ENCODE measurements at places on chromosomes 5 and 9.

- no peak for DNase-seq
Measured at GRCh38 chr5:177231479-177232250, 71.9 kb downstream of the RAB24 start.

DNA sequence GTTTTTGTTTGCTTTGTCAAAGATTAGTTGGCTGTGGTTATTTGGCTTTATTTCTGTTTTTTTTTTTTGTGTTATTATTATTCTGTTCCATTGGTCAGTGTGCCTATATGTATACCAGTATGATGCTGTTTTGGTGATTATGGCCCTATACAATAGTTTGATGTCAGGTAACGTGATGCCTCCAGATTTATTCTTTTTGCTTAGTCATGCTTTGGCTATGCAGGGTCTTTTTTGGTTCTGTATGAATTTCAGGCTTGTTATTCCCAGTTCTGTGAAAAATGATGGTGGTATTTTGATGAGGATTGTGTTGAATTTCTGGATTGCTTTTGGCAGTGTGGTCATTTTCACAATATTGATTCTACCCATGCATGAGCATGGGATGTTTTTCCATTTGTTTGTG lies 312.8 kb downstream of the TAF11L14 start:
- DNase-seq, result no peak

DNA sequence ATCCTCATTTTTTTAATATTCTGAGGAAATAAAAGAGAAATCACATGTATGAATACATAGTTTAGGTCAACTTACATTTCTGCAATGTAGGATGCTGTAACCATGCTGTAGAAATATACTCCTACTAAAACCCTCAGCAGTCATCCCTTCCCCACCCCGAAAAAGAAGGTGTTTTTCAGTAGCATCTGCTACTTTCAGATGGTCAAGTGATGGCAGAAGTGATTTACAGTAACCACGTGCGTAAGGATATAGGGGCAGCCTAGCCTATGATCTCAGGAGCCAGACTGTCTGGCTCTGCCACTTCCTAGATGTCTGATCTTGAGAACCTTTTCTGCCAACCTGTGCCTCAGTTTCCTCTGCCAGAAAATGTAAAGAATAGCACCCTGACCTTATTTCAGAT lies 26.0 kb upstream of the SYK start:
- no peak for DNase-seq

DNA sequence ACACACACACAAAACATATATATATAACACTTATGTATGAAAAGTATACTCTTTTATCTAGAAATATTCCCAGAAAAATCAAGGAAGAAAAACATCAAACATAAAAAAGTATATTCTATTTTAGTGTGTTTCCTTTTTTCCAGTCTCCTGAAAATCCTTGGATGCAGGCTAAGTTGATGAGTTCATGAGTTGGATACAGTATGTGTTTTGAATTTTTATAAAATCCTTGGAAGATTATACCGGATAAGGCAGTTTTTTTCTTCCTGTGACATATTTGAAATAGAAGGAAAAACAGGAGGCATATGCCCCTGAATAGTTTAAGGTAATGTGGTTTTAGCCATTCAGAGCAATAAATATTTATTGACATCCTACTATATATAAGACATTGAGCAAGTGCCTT lies 203.6 kb downstream of the SNX18 start:
- no peak for DNase-seq

DNA sequence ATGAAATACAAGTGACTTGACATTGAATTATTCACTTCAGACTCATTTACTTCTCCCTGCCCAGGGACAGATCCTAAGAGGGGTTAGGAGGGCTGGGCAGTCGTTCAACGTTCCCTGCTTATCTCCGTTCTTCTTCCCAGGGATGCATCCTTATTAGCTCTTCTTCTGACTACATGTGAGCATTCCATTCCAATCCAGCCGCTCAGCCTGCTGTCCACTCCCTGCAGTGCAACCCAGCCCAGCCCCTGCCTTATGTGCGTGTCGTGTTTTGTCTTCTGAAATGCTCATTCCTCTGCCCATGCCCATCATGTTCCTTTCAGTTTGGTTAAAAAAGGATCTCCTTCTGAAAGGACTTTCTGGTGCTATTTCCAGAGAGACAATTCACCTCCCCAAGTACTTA lies 64.7 kb upstream of the PALM2AKAP2 start:
- no peak for DNase-seq

- DNase-seq, result no peak
Measured at GRCh38 chr5:98904780-98905179, 24.0 kb downstream of the CHD1 start.

- no peak for DNase-seq
Measured at GRCh38 chr9:27561685-27562084, 11.6 kb downstream of the C9orf72 start.

DNA sequence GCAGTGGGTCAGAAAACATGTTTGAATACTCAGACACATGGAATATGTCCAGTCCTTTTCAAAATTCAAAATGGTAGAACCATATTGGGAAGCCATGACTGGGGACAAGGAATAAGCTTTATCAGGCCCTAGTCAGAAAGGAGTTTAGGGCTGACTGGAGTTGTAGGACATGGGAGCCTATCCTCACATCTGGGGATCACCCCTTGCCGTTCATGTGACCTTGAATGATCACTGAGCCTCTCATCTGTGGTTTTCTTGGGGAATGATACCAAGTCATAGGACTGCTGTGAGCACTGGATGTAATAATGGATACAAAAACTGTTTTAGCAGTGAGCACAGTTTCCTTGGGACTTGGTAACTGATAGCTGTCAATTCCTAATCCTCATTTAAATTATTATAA lies 84.7 kb downstream of the IQGAP2 start:
- no peak for DNase-seq

- no peak for DNase-seq
Measured at GRCh38 chr9:121725008-121725775, 73.8 kb downstream of the DAB2IP start.

- DNase-seq, result peak; percentile 55
Measured at GRCh38 chr9:115262952-115263351, 145.0 kb upstream of the TNC start.

- DNase-seq, result peak; percentile 1
Measured at GRCh38 chr5:127757576-127757975, 54.4 kb downstream of the CCDC192 start.

GRCh38 chr9:4936823-4937222 lies 48.2 kb upstream of the JAK2 start:
- no peak for DNase-seq

Measured in DMS153 (cell line).